ENCODE measurements at places on chromosomes 12 and 14.
A peak's percentile ranks its signal among the peaks of the same experiment; 100 is the strongest.

GRCh38 chr14:96702831-96703230, 94.4 kb upstream of the VRK1 start:
- DNase-seq: no peak

DNA sequence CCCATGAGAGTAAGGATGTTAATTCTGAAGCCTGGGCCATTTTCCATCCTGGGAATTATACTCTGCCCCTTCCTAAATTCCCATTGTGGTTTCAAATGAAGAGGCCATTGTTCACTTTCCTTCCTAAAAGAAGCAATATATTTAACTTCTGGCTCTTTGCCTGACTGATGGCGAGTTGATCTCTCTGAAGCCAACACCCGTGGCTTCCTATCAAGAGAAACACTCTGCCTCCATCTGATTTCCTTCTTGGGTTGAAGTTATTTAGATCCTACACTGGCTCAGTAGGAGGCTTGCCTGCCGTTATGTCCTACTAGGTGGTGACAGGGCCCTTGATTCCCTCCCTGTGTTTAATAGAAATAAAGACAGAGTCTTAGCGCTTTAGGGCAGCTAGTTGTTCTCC, 97.4 kb downstream of the PRKCH start:
- no peak for DNase-seq

GRCh38 chr12:1013618-1014489, 22.8 kb downstream of the ERC1 start:
- no peak for DNase-seq

DNA sequence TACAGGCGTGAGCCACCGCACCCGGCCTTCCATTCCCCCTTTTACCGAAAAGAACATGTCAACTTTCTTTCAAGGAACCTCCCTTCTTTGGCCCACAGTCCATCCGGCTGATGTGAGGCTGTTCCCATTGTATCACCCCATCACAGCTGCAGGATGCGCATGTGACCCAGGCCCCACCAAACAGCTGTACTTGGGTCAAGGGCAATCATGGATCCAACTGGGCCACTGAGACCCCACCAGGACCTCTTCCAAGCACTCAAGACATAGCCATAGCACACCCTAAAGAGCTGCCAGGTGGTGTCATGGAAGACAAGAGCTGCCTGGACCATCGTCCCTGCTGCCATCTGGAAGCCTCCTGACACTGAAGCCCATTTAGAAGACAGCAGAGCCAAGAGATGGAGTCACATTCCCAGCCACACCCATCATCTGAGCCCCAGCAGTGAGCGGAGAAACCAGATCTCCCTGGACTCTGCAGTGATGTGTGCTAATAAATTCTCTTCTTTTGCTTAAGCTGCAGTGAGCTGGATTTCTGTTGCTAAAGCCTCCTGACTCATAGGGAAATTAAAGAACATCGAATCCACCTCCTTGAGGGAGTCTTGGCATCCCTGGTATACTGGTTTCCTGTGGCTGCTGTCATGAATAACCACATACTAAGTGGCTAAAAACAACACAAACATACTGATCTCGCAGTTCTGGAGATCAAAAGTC, 105.6 kb downstream of the KSR2 start:
- no peak for DNase-seq

DNA sequence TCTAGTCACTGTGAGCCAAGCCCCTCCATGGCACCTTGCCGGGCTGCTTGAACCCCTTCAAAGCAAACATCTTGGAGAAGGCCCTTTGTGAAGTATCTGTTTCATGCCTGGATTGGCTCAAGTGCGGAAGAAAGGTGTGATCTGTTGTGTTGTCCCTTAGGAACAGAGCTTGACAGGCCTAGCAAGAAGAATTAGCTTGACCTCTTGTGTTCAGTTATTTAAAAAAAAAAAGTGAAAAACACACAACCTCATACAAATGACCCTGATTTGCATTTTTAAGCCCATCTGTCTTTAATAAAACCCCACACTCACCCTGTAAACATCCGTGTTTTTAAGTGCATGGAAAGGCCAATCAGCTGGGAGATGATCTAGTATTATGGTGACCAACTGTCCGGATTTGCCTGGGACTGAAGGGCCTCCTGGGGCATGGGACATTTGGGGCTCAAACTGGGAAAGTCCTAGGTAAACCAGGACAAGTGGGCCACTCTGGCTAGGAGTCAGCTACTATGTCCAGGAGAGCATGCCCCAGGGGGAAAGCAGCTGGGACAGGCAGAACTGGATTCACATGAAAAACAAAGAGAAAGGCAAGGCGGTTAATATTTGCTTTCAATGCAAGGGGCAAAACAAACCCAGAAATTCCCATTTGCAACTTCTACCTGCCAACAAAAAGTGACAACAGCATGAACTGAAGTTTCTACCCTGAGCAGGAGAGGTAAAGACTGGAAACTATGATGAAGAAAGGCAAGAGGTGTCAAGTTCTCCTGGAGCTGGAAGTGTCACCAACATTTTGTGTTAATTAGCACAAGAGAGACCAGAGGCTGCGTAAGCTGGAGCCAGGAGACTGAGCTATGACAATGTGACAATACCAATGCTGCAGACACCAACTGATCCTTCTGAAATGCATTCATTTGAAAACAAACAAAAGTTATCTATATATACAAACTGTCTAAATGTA, 78.6 kb downstream of the CLMN start:
- no peak for DNase-seq

DNA sequence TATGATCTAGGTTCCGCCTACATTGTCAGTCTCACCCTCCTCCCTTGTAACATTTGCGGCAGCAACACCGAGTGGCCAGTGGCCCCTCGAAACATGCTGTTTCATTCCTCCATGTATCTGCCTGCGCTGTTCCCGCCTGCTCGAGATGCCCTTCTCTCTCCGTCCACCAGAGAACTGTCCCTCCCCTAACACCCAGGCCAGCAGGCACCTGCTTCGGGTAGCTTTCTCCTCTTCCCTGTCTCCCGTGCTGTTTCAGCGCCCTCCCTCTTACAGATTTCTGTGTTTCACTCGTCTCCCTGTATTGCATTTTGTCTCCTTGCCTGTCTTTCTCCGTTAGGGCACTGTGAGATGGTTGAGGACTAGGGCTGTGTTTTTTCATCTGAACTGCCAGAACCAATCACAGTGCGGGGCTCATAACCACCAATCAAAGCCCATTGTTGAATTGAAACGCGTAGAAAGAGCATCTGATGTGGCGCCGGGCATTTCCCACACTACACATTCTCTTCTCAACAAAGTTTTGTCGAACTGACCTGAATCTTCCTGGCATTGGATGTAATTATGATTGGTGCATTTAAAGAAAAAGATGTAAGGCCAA, 40.9 kb upstream of the ELK3 start:
- no peak for DNase-seq

DNA sequence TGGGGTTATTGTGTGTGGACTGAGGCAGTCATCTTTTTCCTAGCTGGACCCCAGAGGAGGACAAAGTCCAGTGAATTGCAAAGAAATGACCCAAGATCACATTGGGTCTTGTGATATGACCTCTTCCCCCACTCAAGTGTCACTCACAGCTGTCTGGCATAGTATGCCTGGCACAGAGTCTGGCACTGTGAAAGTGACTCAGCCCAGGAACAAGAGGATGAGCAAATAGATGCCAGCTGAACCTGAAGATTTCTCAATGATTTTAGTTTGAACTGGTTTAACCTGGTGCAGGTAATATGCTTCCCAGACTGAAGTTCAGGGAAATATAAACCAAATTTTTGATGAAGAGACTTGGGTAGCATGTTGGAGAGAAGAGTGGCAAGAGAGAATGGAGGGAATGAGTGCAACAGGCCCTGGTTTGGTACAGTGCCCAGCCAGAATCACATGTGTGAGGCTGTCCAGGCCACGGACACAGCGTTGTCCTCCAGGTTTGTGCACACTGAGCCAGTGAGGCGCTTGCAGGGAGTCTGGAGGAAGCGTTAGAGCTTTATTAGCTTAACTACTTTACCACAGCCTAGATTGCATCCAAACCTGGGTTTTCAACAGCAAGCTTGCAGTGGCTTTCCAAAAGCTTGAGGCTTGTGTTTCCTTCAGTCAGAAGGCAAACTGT, 332.9 kb downstream of the NUAK1 start:
- no peak for DNase-seq

GRCh38 chr12:95548539-95549391, 2.5 kb downstream of the USP44 start:
- peak; percentile 35 for DNase-seq

DNA sequence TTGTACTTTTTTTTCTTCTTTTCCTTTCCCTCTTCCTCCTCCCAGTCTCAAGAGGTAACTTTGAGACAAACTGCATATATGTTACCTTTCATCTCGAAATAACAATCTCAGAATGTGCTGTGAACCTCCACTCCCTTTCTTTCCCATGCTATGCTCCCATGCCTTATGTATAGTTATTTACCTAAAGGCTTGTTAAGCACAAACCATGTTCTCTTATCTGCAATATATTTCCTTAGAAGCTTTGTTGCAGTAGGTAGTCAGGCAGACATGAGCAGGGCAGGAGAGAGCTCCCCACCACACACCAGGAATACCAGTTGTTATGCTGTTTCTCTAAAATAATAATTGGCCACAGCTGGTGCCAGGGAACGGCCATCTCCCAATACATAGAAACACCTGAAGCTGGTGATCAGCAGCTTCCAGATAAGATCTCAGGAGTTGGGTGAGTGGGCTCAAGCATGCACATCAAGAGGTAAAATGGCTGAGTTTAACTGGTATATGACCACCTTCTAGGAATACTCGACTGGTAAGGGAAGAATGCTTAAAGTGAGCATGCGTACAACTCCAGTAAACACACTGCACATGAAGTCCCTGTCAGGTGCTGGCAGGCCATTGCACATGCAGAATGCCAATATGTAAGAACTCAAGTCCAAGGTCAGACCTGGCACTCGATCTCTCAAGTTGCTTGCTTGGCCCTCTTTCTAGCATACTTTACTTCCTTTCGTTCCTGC, 14.8 kb upstream of the DHRS2 start:
- no peak for DNase-seq

GRCh38 chr12:108129017-108129812, at the start of gene WSCD2:
Gene WSCD2, plus strand, starts transcription at chr12:108129288. Its CDS starts 66,545 bp downstream, at chr12:108195833.
- DNase-seq: no peak

DNA sequence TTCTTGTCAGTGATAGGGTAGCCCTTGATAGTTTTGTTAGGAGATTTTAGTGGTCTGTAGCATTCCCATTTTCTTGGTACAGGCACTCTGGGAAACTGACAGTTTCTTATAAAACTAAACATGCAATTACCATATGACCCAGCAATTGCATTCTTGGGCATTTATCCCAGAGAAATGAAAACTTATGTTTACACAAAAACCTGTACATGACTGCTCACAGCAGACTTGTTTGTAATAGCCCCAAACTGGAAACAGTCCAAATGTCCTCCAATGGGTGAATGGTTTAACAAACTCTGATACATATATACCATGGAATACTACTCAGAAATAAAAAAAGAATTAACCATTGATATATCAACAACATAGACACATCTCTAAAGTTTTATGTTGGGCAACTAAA, 75.5 kb downstream of the BORCS5 start:
- DNase-seq: no peak

GRCh38 chr12:124390442-124391097, 95.7 kb downstream of the RFLNA start:
- DNase-seq: no peak

DNA sequence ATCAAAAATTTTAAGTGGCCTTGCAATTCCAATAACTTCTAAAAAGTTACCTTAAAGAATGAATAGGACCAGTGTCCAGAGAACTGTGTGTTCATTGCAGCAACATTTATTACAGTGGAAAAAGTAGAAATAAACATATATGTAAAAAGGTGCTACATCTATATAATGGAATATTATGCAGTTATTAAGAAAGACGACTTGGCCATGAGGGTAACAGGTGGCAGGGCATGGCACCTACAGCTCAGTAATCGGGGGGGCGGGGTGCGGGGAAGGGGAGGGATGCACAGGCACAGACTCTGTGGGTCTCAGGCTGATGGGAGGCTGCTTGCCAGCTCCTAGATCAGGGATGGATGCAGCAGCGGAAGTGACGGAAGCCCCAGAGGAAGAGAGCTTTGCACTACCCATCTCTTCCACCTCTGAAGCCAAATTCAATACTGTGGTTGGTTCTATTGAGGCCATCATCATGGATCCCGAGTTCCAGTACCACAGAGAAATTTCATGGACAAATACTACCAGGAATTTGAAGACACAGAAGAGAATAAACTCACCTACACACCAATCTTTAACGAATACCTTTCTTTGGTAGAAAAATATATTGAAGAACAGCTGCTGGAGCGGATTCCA, 14.0 kb downstream of the KRT76 start:
- DNase-seq: no peak

DNA sequence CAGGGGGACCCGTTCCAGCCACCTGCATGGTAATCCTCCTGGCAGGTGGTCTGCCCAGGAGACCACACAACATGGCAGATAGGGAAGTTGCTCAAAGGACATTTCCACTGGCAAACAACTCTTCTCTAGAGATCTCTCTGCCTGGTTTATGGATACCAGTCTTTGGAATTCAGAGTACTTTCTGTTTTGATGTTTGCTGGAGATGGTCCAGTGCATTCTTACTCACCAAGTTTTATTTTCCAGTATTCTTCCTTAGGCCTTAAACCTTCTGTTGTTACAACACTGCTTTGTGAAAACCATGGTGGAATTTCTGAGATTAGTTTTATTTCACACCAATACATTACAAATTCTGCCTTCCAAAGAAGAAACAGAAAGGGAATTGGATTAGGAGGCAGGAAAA, 428.3 kb downstream of the FUT8 start:
- DNase-seq: no peak

GRCh38 chr12:93679308-93679925, 2.2 kb downstream of the CRADD start:
- DNase-seq: no peak

DNA sequence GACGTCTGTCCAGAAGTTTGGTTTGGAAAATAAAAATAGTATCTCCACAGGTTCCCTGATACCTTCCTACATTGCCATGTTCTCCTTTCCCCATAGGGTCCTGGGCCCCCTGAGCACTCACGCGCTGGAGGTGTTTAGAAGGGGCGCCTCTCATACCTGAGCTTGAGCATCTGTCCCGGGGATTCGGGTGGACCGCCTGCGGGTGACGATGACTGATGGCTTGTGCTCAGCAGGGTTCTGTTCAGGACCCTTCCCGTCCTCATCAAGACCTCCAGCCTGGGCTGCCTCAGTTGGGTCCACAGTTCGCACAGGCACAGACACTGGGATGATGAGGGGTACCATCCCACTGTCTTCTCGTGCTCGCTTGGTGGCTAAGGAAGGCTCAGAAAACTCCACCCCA, 22.7 kb upstream of the PNMA1 start:
- DNase-seq: no peak

GRCh38 chr12:47077206-47078085, 2.0 kb upstream of the PCED1B start:
- DNase-seq: no peak

GRCh38 chr14:100864206-100864605, 38.3 kb downstream of the MEG3 start:
- no peak for DNase-seq

GRCh38 chr14:105527826-105528585, 1.6 kb downstream of the TMEM121 start:
- DNase-seq: peak; percentile 54

- DNase-seq: no peak
Measured at GRCh38 chr14:71168564-71169427, 261.5 kb downstream of the PCNX1 start.

Measured in activated CD8-positive, alpha-beta memory T cell treated with anti-CD3 and anti-CD28 coated beads for 4 hours (primary cell).